Vein endothelial cell (primary cell): ENCODE measurements at places on chromosomes 13 and 19. TPM values are rescaled to one million over a fixed set of nuclear protein-coding genes. Genes with fewer than 3 reads are reported as not detected.

AMER2 gene
- total RNA-seq: not detected in 2 replicates

TNFRSF19 gene
- under 0.01 and 0.48 TPM in 2 replicates for total RNA-seq

ZNF506 gene
- total RNA-seq: 6.9 and 13.1 TPM in 2 replicates

BCAM gene
- total RNA-seq: 29.4 and 41.2 TPM in 2 replicates

SCAF1 gene
- 19.4 and 35.6 TPM in 2 replicates for total RNA-seq
